ENCODE measurements at places on chromosomes 6 and 20.

DNA sequence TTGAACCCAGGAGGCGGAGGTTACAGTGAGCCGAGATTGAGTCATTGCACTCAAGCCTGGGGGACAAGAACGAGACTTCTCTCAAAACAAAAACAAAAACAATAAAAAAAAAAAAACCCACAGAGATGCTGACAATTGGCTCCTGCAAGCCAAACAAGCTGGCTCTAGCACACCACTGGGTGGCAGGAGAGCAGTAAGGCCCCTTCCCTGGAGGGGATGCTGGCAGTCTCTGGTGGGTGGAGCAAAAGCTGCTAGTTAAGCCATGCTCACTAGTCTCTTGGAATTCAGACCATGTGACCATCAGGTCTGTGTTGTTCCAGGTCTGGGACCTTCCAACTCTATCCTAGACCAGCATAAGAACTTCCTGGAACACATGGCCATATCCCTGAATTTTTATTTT lies 18.9 kb upstream of the DSN1 start:
- DNase-seq, result no peak

DNA sequence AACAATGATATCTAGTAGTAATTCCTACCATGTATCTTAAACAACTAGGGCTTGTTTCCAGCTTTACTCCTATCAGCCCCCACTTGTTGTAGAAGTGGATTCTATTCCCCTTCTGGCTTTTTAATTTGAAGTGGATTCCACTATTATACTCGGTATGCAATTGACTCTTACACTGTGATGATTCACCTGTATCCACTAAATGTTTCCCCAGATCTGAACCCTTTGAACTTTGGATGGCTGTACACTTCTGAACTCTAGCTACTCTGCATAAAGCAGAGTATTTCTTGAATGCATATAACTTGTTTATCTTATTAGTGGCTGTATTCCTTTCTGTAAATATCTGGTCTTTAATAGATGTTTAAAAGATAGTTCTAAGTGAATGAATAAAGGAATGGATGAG lies 538.4 kb upstream of the NRSN1 start:
- no peak for DNase-seq

GRCh38 chr6:161418463-161418945 lies 144.6 kb upstream of the AGPAT4 start:
- peak; percentile 59 for DNase-seq

DNA sequence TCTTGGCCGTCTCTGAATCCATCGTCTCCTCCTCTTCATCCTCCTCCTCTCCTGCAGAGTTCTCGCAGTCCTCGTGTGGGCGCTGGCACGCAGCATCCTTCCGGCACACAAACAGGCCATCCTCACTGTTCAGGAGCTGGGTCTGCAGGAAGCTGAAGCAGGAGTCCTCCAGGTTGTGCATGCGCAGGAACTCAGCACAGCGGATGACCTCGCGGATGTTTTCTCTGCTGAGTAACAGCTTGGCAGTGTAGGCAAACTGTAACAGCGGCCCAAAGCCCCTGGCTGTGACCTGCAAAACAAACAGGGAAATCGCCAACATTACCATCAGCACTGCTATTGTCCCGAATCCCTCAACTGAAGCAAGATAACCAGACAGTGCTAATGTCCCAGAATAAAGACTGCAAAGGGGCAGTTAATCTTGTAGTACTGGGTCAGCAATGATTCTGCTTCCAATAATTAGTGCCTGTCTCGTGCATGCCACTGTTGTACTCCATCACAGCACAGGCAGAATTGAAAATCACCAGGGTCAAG lies 57.4 kb downstream of the GJA10 start:
- DNase-seq, result no peak

DNA sequence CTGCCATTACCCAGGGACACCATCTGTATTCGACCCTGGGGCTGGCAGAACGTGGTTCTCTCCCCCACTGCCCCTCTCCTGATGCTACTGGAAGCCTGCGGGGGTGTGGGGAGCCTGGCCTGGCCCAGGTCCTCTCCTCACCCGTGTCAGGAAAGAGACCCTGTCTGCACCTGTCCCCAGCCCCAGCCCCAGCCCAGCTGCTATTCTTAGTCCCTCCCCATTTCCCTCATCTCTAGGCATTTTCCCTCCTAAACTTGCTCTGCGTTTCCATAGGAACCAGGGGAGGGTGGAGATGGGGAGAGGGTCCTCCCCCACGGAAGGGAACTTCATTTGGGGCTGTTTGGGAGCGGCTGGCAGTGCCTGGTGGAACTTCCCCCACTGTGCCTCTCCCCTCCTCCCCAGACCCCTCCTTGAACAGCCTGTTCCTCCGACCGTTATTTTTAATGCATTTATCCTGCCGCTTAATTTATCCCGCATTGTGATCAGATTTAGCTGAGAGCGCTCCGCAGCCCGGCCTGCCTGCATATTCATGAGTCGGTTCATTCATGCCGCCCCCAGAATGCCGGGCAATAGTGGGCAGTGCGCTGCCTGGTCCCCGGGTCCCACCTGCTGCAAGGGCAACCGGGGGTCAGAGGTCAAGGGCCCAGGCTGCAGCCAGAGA lies 31.8 kb upstream of the DLGAP4 start:
- DNase-seq, result no peak

DNA sequence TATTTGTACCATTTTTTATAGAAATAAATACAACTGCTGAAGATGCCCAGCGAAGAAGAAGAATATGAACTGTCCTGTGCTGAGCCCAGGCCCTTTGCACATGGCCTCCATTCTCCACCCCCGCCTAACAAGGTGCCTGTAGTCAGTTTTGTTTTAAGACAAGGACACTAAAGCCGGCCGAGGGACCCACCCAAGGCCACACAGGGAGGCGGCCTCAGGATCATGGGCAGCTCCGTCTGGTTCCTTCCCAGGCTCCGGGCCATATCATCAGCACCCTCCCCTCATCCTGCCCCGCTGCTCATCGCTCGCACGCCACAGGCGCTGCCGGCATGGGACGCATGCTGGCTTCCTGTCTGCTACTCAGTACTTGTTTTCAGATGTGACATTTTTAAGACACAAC lies 21.3 kb downstream of the PSMG4 start:
- no peak for DNase-seq

GRCh38 chr6:116773886-116774285 lies 8.4 kb upstream of the FAM162B start:
- no peak for DNase-seq

- DNase-seq, result no peak
These were observed 109.0 kb downstream of the TAF4 start for GRCh38 chr20:61956396-61957342.

DNA sequence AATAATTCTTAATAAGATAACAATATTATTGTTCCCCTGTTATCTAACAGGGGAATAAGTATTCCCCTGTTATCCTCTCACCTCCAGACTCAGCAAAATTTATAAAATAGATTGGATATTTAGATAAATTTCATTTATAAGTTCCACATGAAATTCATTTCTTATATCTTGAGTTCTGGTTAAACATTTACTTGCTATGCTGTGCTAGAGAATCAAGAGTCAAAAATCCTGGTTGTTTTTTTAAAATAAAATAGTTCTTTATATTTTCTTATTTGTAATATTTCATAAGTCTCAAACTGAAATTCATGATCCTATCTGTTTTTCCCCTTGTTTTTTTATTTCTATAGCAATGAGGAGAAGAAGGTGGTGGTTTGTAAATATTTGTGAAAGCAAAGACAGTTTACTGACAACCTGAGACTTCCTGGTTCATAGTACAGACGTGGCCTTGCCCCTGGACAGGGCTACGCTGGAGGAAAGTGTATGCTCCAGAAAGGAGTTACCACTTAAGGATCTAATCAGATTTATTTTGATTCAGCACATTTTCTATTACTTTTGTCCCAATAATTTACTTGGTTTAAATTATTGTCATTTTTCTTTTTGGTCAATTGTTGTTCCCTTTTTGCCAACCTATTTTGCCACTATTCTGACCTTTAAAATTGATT lies 37.8 kb upstream of the MARCKS start:
- DNase-seq, result no peak

- DNase-seq, result no peak
These were observed 628.8 kb upstream of the SLC35B3 start for GRCh38 chr6:9064156-9064555.

GRCh38 chr6:97160280-97160679 lies 122.7 kb downstream of the MMS22L start:
- DNase-seq, result no peak

DNA sequence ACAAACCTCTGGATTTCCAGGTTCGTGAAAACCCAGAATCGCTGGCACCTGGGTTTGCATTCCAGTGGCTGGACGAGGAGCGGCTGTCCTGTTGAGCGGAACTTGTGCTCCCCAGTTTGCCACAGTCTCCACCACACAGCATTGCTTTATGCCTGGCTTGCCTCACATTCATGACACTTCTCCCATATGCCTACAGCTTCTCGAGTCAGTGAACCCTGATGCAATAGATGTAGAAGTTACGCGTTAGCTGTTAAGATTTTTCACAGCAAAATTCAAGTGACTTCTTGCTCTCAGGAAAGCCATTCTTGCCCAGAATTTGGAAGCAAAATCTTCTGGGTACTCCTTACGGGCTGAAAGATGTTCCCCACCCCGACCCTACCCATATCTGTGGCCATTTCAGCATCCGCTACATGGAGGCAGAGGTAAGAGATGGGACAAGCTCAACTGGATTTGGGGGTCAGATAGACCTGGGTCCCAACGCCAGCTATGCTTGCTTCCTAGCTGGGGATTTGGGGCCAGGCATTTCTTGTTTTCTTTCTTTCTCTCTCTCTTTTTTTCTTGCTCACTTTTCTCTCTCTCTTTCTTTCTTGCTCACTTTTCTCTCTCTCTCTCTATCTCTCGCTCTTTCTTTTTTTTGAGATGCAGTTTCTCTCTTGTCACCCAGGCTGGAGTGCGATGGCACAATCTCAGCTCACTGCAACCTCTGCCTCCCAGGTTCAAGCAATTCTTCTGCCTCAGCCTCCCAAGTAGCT lies 12.4 kb upstream of the GDAP1L1 start:
- DNase-seq, result no peak

GRCh38 chr6:107323133-107323785 lies 136.1 kb downstream of the PDSS2 start:
- DNase-seq, result no peak

GRCh38 chr6:139146317-139146726 lies 11.4 kb downstream of the HECA start:
- no peak for DNase-seq

DNA sequence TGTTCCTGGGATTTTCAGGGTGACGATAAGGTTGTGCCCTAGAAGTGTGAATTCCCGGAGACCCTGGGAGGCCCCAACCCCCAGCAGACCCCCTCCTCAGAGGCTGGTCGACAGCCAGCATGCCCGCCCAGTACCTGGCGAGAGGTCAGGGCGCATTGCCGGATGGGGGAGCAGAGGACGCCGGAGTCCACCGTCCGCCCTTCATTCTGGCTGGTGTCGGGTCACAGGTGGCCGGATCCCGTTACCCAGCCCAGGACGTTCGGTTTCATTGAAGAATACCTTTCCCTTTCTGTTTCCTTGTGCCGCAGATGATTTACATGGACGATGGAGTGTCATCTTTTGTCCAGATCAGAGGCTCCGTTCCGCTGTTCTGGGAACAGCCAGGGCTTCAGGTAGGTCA lies 61.3 kb downstream of the SYNJ2 start:
- no peak for DNase-seq

DNA sequence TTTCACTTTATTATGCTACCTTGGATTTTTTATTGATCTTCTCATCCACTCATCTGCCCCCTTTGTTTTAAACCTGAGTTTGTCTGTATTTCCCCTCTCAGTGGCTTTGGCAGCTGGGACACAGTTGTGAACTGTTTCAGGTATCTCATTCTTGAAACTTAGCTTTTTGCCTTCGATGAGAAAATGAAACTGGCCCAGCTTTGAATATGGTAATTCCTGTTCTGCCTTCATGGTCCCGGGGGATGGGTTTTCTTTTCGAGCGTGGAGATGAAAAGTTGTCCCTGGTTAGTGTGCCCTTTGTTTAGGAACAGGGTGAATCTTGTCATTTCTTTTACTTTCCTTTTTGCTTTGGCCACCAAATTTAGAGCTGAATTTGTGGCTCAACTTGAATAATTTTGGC lies 25.6 kb downstream of the DHX35 start:
- DNase-seq, result no peak

DNA sequence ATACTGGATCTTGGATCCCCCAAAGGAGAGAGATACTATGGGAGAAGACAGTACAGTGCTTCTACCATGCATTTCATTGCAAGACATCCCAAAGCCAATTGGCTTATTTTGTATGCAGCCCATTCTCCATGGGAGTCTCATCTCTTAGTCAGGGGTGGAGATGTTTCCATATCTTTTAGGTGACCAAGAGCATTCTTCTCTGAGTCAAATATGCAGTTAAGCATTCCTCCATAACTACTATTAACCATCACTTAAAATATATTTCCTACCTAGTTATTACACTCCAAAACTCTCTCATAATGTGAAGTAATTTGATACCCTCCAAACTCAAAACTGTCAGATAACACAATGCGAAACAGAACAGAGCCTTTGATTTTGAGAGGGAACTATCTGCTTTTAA lies 542.6 kb downstream of the HDGFL1 start:
- peak; percentile 63 for DNase-seq

DNA sequence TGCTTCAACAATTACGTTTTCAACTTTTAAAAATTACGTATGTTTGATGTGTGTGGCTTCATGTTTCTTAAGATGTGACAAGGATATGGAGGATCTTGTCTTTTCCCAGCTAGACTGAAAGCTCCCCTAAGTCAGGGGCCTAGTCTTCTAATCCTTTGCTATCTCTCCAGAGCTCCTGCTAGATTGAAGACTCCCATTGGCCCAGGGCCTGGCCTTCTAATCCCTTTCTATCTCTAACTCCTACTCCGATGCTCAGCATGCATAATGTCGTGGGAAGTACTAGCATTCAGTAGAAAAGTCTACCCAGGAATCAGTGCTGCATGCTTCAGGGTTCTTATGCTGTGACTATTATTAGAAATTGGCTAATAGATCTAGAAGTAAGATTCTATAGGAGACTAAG lies 144.8 kb upstream of the SUPT3H start:
- no peak for DNase-seq

- no peak for DNase-seq
These were observed 42.9 kb downstream of the HDGFL1 start for GRCh38 chr6:22612236-22612635.

- DNase-seq, result no peak
These were observed 6.1 kb upstream of the AFG1L start for GRCh38 chr6:108288742-108289141.
